ENCODE measurements at places on chromosomes 16 and 17.

DNA sequence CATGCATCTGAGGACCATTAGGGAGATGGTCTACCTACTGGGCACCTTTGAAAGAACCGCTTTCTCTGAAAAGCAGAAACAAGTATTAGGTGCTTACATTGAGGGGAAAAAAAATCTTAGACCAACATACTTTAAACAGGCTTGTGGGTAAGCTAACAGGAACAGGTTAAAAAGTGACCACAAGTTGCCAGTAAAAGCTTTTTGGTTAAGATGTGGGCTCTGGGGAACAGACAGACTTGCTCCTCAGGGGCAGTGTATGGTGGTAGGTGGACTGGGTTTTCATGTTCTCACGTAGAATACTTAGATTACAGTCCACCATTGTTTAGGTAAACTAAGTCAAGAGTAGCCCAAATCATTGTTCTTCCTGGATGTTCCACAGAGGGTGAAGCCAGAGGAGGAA, 41.2 kb downstream of the REXO5 start:
- no peak for DNase-seq

DNA sequence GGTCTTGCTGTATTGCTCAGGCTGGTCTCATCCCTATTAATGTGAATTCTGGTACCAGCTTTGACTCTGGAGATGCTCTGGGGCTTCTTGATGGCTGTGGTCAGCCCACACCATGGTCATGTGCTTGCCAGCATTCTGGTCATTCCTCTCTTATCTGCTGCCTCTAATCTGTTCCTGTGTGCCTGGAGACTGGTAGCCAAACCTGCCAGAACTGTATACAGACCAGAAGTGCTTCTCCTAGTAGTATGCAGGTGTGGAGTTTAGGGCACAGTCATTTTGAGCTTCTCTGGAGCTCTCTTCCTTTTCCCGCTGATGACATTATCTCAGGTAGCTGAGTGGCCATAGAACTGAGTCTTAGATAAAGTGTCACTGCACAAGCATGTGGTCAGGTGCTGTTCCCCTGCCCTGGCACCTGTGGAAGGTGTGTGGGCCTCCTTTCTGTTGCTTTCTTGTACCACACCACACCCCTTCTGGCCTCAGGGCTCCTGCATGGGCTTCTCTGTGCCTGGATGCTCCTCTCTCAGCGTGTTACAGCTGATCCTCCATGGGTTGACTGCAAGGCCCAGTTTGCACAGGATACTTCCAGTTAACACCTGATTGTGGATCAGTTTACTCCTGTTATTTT, 162.7 kb downstream of the SPECC1 start:
- DNase-seq: no peak

DNA sequence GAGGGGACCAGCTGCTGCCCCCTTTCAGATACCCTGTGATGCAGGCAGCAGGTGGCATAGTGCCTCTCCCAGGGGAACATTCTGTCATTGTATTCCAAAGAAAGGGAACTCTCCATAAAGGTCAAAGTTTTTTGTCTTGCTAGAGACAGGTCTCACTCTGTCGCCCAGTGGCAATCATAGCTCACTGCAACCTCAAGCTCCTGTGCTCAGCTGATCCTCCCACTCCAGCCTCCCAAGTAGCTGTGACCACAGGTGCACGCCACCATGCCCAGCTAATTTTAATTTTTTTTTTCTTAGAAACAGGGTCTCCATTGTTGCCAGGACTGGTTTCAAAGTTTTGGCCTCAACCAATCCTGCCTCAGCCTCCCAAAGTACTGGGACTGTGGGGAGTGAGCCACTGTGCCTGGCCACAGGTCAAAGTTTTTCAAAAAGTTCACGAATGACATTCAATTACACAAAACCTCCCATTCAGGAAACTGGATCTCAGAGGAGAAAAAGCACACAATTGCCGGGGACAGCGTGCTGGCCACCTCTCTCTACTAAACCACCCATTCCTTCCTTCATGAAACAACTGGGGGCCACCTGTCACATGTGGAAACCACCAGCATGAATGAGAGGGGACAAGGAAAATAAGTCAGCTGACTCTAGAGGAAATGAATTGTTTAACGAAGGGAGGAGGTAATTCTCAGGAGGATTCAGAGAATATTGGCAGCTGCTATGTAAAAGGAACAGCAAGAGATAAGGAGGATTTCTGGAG, 80.0 kb downstream of the MARCHF10 start:
- DNase-seq: no peak

GRCh38 chr16:19680881-19681340, 37.1 kb downstream of the KNOP1 start:
- peak; percentile 16 for DNase-seq

DNA sequence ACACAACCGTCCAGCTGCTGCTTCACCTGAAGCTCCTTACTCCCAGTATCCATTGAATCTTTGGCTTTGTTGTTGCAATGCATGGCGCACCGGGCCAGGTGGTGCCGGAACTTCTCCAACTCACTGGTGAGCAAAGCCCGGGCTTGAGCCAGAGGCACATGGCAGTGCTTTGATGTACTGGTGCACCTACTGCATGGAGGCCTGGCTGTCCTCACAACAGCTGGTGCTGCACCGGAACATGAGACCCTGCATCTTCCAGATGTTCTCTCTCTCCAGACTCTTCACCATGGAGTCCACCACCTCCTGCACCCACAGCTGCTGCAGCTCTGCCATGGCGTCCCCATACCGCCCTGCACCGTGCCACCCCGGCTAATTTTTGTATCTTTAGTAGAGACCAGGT, 10.2 kb downstream of the TACO1 start:
- DNase-seq: no peak

- no peak for DNase-seq
These were observed 154.6 kb upstream of the CHMP6 start for GRCh38 chr17:80836971-80837481.

DNA sequence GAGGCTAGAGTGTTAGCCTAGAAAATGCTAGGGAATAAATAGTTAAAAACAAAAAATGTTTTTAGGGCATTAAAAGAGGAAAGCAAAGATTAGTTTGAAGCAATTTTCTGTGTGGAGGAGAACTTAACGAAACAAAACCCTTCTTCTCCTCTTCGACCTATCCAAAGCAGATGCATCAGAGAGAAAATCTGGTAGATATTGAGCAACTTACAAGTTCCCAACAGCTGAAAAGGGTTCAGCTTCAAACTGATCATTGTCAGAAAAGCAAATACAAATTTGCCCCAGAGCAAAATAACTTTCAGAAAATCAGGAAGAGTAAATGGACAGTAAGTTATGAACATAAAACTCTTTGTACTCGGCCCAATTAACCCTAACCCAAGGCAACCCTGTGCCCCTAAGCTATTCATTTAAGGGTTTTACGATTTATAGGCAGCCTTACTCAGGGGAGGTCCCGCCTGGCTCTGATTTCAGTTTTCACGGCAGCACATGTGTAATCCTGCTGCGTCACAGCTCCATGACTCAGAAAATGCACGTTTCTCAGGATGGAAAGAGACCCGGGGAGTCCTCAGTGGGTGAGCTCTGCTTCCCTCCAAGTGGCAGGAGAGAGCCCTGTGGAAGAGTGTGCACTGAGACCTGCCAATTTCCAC, 405.7 kb upstream of the SALL1 start:
- no peak for DNase-seq

DNA sequence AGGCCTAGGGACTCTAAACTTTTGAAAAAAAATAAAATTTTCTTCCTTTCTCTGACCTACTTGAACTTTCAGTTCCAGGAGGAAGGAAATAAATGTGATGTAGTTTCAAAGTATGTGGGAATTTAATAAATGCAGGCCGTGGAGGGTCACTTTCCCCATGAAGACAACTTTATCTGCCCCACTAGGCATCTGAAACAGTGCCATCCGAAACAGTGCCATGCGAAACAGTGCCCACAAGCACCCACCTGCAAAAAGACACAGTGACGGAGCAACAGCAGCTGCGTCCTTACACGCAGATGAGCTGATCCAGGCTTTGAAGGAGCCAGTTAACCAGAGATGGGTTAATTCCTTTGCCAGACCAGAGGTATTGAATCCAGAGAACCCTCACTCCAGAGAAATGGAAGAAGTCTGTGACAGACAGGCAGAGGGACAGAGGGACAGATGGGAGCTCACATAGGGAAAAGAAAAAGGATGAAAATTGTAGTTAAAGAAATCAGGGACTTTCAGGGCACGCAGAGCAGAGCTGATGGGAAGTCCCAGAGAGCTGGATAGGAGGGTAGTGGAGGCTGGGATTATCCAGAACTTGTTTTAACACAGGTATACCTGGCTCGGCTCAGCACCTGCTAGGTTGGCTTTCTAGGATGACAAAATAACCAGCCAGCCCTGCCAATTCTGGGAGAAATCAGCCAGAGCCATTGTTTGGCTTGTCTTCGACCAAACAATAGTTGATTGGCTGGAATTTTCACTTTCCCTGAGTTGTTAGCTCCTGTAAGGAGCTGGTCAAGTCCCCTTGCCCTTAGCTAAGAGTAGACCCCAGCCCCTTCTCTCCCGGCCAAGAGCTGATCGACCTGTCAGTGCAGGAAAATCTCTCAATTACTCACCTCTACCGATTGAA, 17.1 kb upstream of the HOXB13 start:
- DNase-seq: no peak

GRCh38 chr17:39828443-39828842, 35.7 kb downstream of the IKZF3 start:
- no peak for DNase-seq

GRCh38 chr17:80759377-80759673, 214.7 kb downstream of the RPTOR start:
- DNase-seq: no peak

DNA sequence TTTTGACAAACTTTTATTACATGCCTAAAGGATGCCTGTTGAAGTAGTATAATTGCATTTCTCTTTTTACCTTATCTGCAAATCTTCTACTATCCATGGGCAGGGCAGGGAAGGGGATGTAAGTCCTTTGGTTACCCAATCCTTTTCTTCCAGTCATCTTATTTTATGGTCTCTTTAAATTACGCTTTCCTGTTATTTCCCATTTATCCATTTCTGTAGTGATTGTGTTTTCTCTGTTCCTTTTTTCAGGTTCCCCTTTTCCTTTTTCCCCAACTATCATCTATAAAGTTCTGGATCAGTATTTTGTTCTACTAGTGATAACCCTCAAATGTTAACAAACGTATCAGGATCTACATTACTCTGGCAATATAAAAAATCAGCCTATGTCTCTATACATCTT, 3.3 kb upstream of the ABCA9 start:
- no peak for DNase-seq

GRCh38 chr17:82843904-82844680, 4.3 kb upstream of the ZNF750 start:
- no peak for DNase-seq

GRCh38 chr17:3510090-3510489, 34.3 kb downstream of the ASPA start:
- no peak for DNase-seq

GRCh38 chr16:56244612-56245011, 53.3 kb downstream of the GNAO1 start:
- no peak for DNase-seq

- no peak for DNase-seq
These were observed 48.5 kb upstream of the CCL2 start for GRCh38 chr17:34206569-34206968.

DNA sequence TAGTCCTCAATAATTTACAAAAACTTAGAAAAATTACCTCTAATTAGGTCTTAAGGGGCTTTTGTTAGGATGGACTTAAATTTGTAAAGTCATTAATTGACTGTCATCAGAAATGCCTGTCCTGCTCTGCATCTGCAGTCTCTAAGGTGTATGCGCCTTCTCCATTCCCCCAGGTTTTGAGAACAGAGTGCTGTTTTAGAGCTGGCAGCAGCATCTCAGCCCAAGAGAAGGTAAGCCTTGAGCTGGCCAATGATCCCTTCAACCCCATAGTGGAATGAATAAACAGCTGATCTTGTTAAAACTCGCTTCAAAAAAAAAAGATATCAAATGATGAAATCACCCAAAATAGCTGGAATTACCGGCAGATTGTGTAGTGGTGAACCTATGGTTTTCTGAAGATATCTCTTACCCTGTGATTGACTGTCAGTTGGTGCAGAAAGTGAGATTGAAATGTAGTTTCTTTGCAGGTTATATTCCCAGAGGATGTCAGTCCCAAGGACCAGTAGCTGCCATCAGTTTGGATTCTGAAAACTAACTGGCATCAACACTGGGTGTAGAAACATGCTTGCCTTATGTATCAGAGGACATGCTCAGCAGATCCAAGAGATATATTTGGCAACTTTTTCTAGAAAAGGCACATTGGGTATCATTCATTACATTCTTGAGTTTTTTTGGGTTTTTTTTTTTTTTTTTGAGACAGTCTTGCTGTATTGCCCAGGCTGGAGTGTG, 25.7 kb downstream of the TRPV2 start:
- no peak for DNase-seq

GRCh38 chr17:62935098-62935497, 30.9 kb upstream of the TANC2 start:
- no peak for DNase-seq

- DNase-seq: no peak
These were observed 7.7 kb downstream of the ADAM11 start for GRCh38 chr17:44766409-44767038.

GRCh38 chr16:73006026-73006425, 41.9 kb downstream of the ZFHX3 start:
- no peak for DNase-seq

GRCh38 chr16:88920618-88921590, 54.4 kb upstream of the PABPN1L start:
- DNase-seq: no peak
